ENCODE measurements at places on chromosomes 16 and 17.

DNA sequence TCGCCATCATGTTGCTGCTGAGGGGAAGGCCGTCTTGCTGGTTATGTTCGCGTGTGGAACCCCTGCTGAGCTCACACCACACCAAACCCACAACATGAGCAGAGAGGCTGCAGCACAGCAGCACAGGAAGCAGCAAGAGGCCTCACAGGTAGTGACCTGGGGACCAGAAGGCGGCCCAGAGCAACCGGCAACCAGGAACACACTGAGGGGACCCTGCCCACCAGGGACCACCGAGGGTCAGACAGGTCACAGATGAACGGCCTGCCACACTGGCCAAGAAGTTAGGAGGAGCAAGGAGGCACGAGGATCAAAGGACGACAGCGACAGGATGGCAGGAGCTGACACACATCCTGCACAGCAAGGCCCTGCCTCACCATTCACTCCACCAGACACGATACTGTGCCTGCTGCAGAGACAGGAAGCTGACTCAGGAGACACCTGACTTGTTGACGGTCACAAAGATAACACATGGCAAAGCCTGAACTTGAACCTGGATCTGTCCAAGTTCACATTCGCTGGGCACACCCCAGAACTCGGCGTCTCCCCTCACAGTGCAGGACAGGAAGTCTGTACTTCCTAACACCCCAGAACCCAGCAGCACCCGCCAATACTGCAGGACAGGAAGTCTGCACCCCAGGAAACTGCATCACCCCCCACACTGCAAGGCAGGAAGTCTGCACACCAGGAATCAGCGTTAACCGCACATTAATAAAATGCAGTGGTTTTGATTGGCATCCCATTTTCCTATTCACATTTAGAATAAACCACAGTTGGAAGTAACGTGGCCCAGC lies 98.5 kb downstream of the ZNF778 start:
- DNase-seq: no peak

- DNase-seq: no peak
Measured at GRCh38 chr17:59425085-59425931, 93.9 kb downstream of the YPEL2 start.

DNA sequence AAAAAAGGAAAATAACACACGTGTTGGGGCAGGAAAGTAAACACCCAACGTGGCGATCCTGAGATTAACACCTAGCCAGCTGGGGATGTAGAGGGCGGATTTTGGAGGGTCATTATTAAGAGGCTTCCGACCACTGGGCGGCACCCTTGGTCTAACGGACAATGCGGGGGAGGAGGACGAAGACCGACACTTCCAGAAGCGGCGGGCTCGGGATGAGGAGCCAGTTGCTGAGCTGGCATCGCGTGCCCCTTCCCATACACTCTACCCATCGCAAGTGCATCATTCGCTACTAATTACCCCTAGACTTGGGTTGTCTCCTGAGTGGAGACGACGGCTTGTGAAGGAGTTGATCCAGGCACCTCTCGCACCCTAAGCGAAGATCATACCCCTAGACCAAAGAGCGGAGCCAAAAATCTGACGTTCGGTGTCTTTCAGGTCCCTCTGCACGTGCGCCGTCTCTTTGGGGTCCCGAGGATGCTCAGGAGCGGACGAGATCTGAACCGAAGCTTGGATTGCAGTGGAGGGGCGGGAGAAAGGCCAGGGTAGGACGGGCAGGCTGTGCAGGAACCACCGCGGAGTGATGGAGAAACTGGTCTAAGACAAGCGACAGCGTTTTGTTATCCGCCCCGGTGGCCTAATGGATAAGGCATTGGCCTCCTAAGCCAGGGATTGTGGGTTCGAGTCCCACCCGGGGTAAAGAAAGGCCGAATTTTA lies 17.6 kb downstream of the ZNF213 start:
- peak; percentile 70 for DNase-seq

GRCh38 chr17:15741624-15742023 lies 9.5 kb downstream of the TBC1D26 start:
- DNase-seq: no peak

DNA sequence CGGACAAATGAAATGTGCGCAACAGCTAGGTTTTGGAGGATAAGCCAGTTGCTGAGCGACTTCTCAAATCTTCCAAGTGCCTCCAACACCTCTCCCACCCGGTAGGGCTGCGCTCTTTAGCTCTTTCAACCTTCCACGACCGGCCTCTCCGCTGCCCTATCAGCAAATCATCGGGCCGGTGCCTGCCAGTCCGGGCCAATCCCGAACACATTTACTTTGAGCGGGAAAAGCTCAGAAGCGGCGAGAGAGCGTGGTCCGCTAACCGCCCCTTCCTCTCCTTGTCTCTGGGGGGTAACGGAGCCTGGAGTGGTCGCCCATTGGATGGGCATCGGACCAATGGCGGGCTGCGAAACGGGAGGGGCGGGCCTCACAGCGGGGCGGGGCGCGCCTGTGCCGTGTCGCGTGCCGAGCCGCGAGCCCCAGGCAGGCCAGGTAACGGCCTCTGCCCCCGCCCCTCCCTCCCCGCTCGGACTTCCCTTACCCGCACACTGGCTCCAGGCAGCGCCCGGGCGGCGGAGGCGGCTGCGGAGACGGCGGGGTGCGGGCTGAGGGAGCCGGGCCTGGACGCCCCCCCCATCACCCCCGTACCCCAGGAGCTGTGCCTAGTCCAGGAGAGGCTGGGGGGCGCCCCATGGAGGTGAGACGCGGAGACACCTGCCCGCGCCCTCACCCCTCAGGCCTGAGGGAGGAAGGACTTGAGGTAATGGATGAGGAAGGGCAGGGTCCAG lies at the start of gene MEIOC:
TSS of gene MEIOC (plus strand) at position 486 of the 728 bp plus-strand sequence. CDS start at position 632, 146 bp downstream.
- no peak for DNase-seq

DNA sequence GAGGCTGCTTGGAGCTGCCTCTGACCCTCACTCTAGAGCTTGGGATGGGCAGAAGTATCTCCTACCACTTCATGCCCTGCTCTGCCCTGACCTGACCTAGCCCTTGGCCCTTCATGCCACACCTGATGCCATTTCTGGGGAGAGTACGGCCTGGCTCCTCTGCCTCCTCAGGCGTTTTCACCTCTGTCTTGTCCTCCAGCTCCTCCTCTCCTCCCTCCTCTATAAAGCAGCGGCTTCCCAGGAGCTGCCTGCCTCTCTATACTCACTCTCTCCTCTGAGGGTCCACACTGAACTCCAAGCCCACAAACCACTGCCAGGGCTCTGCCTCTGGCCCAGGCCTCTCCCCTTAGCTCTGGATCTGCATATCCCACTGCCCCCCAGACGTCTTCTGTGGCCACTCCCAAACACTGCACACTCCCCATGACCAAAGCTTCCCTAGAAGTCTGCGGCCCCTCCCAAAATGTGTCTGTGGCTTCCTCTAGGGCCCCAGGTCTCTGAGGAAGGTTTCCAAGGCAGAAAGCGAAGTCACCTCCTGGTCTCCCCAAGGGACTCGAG lies 52.6 kb downstream of the PITPNM3 start:
- DNase-seq: no peak
